ENCODE measurements at places on chromosomes 12 and 14. TPM values are rescaled to one million over a fixed set of nuclear protein-coding genes. Genes with fewer than 3 reads are reported as not detected.

DNA sequence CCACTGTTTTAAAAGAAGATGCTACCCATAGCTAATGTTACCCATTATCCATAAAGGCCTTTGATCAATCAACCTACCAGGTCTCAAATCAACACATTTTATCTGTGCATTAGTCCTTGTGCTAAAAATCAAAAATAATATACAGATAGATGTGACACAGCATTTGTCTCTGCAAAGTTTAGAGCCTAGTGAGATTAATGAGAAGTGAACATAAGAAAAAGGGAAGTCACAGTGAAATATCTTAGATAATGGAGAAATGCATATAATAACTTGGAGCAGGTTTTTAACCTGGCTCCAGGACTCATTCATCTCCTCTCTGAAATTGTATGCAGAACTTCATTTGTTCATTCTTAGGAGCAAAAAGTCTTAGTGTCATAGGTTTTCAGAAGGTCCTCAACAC lies 7.2 kb downstream of the PDE3A start:
- no peaks in the 10 kb centered on the region for H3K36me3 ChIP-seq
- no peak overlapping the region for H3K27ac ChIP-seq
- no peak overlapping the region for H3K4me3 ChIP-seq

The AMHR2 gene
- not detected for total RNA-seq

DNA sequence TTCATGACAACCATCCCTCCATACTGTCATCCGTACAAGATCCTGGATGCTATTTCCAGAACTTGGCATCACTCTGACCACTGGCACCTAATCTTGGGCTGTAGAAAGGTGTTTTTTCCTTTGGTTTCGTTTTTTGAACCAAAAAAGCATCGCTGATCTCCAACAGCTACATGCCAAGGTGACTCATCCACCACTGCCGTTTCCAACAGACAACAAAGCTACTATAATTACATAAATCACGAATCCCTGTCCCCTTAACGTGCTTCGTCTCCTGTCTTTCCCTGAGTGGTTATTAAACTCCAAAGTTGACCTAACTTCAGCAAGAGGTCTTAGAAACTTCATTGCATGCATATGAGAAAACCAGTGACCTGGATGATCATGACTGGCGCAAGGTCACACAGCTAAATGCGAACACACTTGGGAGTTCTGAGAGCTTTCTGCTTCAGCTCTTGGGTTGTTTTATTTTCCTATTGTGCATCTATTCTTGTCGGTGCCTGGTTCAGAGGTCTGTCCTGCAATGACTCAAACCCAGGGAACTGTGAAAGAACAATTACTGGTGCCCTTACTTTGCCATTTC lies 99.9 kb downstream of the PPM1H start:
- no peak overlapping the region for H3K27ac ChIP-seq
- H3K27me3 ChIP-seq, result no peaks in the 10 kb centered on the region
- H3K36me3 ChIP-seq, result no peaks in the 10 kb centered on the region
- no peak overlapping the region for H3K4me3 ChIP-seq
- DNase-seq, result no peak

The MYF5 gene
- total RNA-seq, result not detected

The TMPRSS12 gene
- not detected for total RNA-seq

GRCh38 chr12:30797689-30798088 lies 42.9 kb upstream of the CAPRIN2 start:
- no peaks in the 10 kb centered on the region for H3K36me3 ChIP-seq
- H3K4me3 ChIP-seq, result no peak overlapping the region
- no peaks in the 10 kb centered on the region for H3K4me1 ChIP-seq
- DNase-seq, result no peak

The CDK4 gene
- 194 TPM for total RNA-seq

GRCh38 chr14:101009531-101009930 lies 106.0 kb upstream of the RTL1 start:
- DNase-seq, result no peak
- no peak overlapping the region for H3K4me3 ChIP-seq
- no peaks in the 10 kb centered on the region for H3K4me1 ChIP-seq
- no peak overlapping the region for H3K27ac ChIP-seq
- H3K27me3 ChIP-seq, result no peaks in the 10 kb centered on the region
- no peaks in the 10 kb centered on the region for H3K36me3 ChIP-seq

DNA sequence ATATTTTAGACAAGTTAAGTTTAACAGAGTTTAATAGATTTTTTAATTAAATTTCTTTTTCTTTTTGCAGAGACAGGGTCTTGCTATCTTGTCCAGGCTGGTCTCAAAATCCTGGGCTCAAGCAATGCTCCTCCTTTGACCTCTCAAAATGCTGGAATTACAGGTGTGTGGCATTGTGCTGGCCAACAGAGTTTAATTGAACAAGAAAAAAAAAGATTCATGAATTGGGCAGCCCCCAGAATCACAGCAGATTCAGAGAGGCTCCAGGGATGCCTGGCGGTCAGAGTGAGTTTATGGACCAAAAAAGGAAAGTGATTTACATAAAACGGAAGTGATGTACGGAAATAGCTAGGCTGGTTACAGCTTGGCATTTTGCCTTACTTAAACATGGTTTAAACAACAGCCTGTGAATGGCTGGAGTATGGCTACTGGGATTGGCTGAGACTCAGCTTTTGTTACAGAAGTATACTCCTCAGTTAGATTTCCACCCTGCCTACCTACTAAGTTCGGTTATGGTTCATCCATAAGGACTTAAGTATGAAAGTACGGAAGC lies 14.5 kb upstream of the TESPA1 start:
- H3K27ac ChIP-seq, result no peak overlapping the region
- no peak overlapping the region for H3K4me3 ChIP-seq
- no peaks in the 10 kb centered on the region for H3K4me1 ChIP-seq

GRCh38 chr14:61109288-61109687 lies 128.2 kb downstream of the SLC38A6 start:
- H3K27ac ChIP-seq, result no peak overlapping the region
- no peak for DNase-seq
- no peaks in the 10 kb centered on the region for H3K27me3 ChIP-seq
- H3K36me3 ChIP-seq, result no peaks in the 10 kb centered on the region

DNA sequence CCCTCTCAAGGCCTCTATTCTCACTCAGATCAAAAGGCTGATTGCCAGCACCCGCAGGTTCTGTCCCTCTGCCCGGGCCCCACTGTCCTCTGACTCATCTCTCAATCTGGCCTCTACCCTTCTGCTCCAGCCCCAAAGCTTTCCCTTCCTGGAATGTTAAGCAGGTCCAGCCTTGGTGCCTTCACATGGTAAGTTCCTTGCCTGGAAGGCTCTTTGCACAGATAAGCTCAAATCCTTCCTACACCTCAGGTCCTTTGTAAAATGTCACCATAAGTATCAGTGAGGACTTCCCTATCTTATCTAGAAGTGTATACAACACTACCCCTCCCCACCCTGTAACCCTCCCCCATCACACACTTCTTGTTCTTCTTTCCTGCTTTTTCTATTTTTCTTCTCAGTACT lies 22.2 kb downstream of the LPCAT3 start:
- no peak overlapping the region for H3K4me3 ChIP-seq
- no peaks in the 10 kb centered on the region for H3K27me3 ChIP-seq
- H3K36me3 ChIP-seq, result no peaks in the 10 kb centered on the region
- H3K27ac ChIP-seq, result no peak overlapping the region

The CISTR gene
- not detected for total RNA-seq

GRCh38 chr12:52630599-52631200 lies 12.3 kb upstream of the KRT73 start:
- H3K36me3 ChIP-seq, result no peaks in the 10 kb centered on the region
- no peaks in the 10 kb centered on the region for H3K4me1 ChIP-seq
- H3K27ac ChIP-seq, result no peak overlapping the region

DNA sequence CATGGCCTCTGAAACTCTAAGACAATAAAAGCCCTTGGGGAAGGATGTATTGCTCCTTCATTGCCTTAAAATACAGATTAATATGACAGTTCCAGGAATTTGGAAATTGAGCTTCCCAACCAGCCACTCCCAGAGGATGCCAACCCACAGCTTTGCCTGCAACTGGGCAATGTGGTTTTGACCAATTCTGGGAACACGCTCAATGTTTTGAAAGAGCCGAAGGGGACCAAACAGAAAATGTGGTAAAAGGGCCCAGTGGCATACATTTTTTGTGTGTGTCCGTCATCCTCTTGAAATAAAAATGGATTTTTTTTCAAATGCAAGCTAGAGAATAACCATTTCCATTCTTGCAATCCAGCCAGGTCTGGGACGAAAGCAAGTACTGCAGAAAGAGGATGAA lies 88.3 kb upstream of the PLEKHG7 start:
- no peak for DNase-seq
- H3K4me3 ChIP-seq, result no peak overlapping the region
- no peak overlapping the region for H3K27ac ChIP-seq
- no peaks in the 10 kb centered on the region for H3K27me3 ChIP-seq

- no peaks in the 10 kb centered on the region for H3K36me3 ChIP-seq
- no peaks in the 10 kb centered on the region for H3K27me3 ChIP-seq
- no peak for DNase-seq
- no peak overlapping the region for H3K27ac ChIP-seq
- H3K4me1 ChIP-seq, result no peaks in the 10 kb centered on the region
These were observed 3.3 kb upstream of the C14orf93 start for GRCh38 chr14:23013054-23013748.

DNA sequence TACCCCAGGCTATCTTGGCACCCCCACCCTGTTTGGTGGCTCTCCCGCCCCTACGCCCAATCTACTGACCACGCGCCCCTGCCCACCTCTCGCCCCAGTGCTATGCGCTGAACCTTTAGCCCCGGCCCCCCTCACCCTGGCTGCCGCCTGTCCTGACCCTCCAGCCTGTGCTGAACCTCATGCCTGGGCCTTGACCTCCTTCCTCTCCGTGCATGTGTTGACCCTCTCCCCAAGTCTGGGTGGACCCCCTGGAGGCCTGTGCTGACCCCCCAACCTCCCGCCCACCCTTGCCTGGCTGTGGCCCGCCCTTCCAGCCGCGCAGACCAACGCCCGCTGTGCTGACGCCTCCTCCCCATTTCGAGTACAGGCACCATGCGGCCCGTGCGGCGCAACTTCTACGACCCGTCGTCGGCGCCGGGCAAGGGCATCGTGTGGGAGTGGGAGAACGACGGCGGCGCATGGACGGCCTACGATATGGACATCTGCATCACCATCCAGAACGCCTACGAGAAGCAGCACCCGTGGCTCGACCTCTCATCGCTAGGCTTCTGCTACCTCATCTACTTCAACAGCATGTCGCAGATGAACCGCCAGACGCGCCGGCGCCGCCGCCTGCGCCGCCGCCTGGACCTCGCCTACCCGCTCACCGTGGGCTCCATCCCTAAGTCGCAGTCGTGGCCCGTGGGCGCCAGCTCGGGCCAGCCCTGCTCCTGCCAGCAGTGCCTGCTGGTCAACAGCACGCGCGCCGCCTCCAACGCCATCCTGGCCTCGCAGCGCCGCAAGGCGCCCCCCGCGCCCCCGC lies 20.7 kb downstream of the DTX1 start:
- H3K4me3 ChIP-seq, result no peak overlapping the region
- peaks cover 27% of the 10 kb centered on the region for H3K27me3 ChIP-seq
- H3K27ac ChIP-seq, result no peak overlapping the region
- no peak for DNase-seq
- H3K36me3 ChIP-seq, result no peaks in the 10 kb centered on the region

GRCh38 chr12:132153501-132154340 lies 9.5 kb downstream of the NOC4L start:
- H3K4me1 ChIP-seq, result peaks cover 7% of the 10 kb centered on the region
- no peaks in the 10 kb centered on the region for H3K36me3 ChIP-seq
- H3K27me3 ChIP-seq, result no peaks in the 10 kb centered on the region

GRCh38 chr12:49909356-49909755 lies 5.7 kb upstream of the FAIM2 start:
- H3K27me3 ChIP-seq, result peaks cover 7% of the 10 kb centered on the region
- H3K4me1 ChIP-seq, result peaks cover 4% of the 10 kb centered on the region

DNA sequence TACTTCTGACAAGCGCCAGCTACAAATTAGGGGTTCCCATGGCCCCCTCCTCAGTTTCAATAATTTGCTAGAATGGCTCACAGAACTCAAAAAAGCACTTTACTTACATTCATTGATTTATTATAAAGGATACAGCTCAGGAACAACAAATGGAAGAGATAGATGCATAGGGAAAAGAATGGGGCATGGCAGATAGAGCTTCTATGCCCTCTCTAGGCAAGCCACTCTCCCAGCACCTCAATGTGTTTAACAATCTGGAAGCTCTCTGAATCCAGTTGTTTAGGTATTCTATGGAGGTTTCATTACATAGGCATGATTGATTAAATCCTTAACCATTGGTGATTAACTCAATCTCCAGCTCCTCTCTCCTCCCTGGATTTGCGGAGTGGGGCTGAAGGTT lies 184.5 kb upstream of the DAAM1 start:
- no peak overlapping the region for H3K27ac ChIP-seq
- DNase-seq, result no peak
- no peaks in the 10 kb centered on the region for H3K4me1 ChIP-seq
- H3K4me3 ChIP-seq, result no peak overlapping the region
- no peaks in the 10 kb centered on the region for H3K27me3 ChIP-seq
- H3K36me3 ChIP-seq, result no peaks in the 10 kb centered on the region
